SIG-M5 (cell line): ENCODE measurements at places on chromosomes 7 and 10.

DNA sequence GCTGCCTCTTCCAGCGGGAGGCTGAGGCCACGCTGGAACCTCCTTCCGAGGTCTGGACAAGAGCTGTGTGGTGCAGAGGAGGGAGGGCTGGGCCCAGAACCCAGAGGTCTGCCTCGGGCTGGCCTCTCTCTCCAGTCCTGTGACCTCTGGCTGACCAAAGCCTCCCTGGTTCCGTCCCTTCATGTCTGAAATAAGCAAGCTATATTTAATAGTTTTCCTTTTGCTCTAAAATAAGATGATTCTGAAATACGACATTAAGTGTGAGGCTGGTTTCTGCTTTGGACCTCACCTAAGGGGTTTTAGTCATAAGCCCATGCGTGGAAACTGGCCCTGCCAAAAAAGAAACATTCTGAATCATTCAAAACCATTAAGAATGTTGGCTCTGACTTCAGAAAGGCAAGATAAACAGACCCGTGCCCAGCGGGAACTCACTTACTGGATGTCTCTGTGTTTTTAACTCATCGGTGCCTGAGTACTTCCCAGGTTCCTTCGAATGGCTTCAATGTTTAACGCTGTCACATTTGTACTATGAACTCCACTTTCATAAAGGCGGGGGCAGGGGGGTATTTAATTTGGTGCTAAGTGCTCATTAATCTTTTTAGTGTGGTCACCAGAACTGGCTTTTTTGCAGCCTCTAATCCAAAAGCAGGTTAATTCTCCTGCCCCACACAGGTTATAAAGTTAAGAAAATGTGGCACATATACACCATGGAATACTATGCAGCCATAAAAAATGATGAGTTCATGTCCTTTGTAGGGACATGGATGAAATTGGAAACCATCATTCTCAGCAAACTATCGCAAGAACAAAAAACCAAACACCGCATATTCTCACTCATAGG, 157.5 kb upstream of the KLF14 start:
- no peak for DNase-seq

- DNase-seq: no peak
Measured at GRCh38 chr7:151051108-151051507, 2.8 kb downstream of the ASIC3 start.

GRCh38 chr10:117535298-117536071, 7.1 kb upstream of the EMX2 start:
- no peak for DNase-seq

- DNase-seq: no peak
Measured at GRCh38 chr10:78381107-78381506, 347.4 kb downstream of the RPS24 start.

- DNase-seq: no peak
Measured at GRCh38 chr10:71622616-71623015, 97.0 kb downstream of the C10orf105 start.

GRCh38 chr10:24603333-24603732, 120.4 kb downstream of the ARHGAP21 start:
- no peak for DNase-seq

DNA sequence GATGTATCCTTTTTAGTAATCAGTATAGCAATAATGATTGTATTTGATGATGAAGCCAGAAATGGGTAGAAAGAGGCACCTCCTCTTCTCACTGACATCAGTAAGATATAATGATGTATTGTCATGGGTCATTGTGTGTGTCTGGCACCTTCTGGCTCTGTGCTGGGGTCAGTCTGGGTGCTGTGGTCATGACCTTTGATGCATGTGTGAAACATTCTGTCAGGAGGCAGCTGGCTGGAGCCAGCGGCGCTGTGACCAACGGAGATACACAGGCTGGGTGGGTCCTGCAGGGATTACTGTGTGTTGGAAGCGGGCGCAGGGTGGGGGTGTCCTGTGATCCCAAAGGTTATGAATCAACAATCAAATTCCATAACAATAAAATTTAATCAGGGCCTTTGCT, 35.2 kb downstream of the EEPD1 start:
- no peak for DNase-seq

- no peak for DNase-seq
Measured at GRCh38 chr7:50664461-50664922, 99.3 kb upstream of the DDC start.

DNA sequence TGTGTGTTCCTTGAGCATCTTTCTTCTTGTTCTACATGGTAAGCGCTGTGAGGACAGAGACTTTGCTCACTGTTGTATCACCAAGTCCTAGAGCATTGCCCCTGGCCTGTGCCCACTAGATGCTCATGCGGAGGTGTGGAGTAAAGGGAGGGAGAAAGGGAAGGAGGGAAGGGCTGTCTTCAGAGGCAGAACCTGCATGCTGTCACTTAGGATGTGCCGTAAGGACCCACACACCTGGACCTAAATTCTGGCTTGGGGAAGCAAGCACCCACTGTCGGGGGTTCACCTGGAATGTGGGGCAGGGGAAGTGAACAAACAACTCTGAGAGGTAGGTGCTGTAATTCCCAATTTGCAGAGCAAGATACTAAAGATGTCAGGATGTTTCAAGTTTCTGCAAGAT, 129.5 kb downstream of the PTPN20 start:
- no peak for DNase-seq

- no peak for DNase-seq
Measured at GRCh38 chr7:152136686-152137085, 111.2 kb downstream of the GALNT11 start.

- DNase-seq: no peak
Measured at GRCh38 chr10:5552376-5553321, 27.9 kb downstream of the CALML3 start.

DNA sequence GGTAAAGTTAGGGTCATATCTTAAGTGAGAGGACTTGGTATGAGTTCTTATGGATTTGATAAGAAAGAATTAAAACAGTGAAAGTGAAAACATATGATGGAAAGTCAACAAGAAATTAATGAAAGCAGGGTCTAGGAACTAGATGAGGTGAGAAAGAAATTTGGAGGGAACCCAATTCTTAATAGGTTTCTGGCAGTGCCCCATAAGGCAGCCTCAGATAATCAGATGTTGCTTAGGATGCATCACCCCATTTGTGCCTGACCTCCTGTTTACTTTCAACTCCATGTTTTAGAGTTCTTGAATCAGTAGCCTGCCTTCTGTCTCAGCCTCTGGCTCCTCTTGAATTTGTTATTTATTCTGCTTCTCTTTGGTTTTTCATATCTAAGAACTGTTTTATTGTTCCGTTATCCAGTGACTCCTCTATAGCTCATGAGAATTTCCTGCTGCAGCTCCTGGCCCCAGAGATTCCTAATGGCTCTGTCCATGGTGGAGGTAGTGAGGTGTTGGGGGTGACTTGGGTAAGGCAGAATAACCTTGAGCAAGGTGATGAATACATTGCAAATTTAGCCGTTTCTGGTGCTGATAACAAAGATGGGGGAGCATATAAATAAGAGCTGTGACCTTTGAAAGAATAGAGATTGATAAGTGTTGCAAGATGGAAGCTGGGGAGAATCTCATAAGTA, 17.6 kb downstream of the ITGB8 start:
- no peak for DNase-seq

GRCh38 chr7:127953423-127954356, 77.5 kb downstream of the LRRC4 start:
- no peak for DNase-seq

- no peak for DNase-seq
Measured at GRCh38 chr7:1847260-1848001, 177.4 kb downstream of the ELFN1 start.

GRCh38 chr10:67224553-67224952, 298.7 kb downstream of the LRRTM3 start:
- DNase-seq: no peak

DNA sequence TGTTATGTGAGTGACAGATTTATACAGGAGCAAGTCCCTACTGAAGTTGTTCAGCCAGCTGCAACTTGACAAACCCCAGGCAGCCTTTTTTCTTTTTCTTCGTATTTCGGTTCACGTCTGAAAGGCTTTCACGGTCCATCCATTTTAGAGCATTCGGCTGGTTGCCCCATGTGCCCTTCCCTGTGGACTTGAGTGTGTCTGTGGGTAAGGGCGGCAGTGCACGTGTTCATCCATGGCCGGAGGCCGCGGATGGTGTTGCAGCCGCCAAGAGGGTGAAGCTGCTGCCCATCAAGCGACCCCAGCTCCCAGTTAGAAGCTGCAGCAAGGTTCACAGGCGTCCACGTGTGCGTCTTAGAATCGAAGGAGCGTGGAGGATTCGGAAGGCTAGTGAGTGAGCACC, 35.9 kb downstream of the PPP2R2D start:
- DNase-seq: no peak
